NCI-H69 (cell line): ENCODE measurements at places on chromosomes 4 and X.

- DNase-seq = peak; percentile 7
Measured at GRCh38 chr4:56655209-56655626, 25.9 kb downstream of the HOPX start.

DNA sequence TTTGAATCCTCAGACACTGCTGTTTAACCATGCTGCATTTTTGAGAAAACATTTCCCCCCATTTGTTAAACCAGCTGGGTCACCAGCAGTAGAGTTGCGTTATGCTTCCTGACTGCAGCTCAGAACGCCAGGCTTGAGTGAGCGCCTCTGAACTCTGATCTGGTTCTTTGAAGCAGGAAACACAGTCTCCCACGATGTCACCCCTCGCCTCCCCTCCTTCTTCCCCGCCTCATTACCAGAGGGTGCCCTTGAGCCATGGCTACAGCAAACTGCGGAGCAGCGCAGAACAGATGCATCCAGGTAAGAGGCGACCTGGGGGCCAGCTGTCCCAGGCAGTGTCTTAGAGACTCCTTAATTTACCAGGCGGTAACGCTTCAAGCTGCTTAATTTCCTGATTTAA, 78.4 kb downstream of the REPS2 start:
- peak; percentile 90 for DNase-seq

GRCh38 chrX:41001327-41001726, 83.9 kb upstream of the USP9X start:
- DNase-seq = no peak

DNA sequence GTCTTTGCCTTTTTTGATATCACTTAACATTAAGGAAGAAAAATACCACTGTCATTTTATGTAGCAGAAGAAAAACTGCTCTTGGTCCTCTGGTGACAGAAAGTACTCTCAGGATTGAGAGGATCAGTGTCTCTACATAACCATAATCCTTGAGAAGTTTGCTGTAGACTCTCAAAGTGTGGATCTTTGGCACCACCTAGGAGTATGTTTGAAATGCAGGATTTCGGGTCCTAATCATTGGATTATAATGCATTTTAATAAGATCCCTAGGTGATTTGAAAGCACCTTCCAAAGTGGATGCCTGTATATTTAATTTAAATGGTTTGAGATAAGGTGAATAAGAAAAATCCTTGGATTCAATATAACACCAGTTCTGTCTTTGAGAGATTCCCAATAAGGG, 23.2 kb downstream of the MOB1B start:
- DNase-seq = no peak

- no peak for DNase-seq
Measured at GRCh38 chrX:39514801-39515200, 583.0 kb downstream of the BCOR start.

GRCh38 chr4:101067383-101067782, 279.9 kb downstream of the PPP3CA start:
- no peak for DNase-seq

GRCh38 chrX:131778269-131779218, 234.7 kb downstream of the OR13H1 start:
- peak; percentile 47 for DNase-seq

- no peak for DNase-seq
Measured at GRCh38 chr4:28310926-28311325, 1450.3 kb downstream of the STIM2 start.

DNA sequence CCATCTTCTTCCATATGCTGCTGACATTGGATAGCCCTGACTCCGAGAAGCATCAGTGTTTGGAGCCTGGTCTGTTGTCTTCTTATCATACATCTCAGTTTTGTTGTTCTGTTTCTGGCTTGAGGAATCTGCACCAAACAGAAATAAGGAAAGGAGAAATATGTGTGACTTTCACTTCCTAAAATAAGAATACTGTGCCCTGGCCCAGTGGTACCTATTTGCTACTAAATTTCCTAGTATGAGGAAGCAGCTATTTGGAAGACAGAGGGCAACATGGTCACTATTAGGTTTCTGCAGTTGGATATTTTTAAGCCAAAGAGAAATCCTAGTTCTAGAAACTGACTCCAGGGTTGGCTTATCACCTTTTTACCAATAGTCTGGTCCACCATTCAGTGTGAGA, 16.8 kb downstream of the CT47C1 start:
- no peak for DNase-seq

GRCh38 chr4:110963662-110964280, 340.9 kb upstream of the PITX2 start:
- no peak for DNase-seq

DNA sequence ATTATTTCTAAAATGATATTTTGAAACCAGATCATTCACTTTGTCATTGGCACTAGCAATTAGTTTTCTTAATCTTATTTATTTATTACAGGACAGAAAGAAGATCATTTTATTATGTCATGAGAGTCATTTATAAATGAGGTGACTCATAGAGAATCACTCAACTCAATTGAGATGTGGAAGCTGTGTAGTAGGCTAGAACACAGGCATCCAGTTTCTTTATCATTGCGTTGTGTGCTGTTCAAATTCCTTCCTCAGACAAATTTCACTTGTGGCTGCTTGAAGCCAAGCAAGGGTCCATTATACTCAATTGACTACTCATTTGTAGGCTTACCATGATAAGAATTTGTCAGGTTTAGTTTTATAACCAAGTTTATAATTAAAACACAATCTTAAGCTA, 87.6 kb downstream of the MRPL1 start:
- peak; percentile 1 for DNase-seq

- no peak for DNase-seq
Measured at GRCh38 chr4:158884280-158884679, 115.5 kb downstream of the FNIP2 start.

- peak; percentile 75 for DNase-seq
Measured at GRCh38 chr4:183722731-183723560, 63.9 kb downstream of the TRAPPC11 start.

- no peak for DNase-seq
Measured at GRCh38 chrX:121172703-121173102, 125.3 kb downstream of the GLUD2 start.

GRCh38 chr4:1451106-1451751, 45.0 kb upstream of the NKX1-1 start:
- no peak for DNase-seq

DNA sequence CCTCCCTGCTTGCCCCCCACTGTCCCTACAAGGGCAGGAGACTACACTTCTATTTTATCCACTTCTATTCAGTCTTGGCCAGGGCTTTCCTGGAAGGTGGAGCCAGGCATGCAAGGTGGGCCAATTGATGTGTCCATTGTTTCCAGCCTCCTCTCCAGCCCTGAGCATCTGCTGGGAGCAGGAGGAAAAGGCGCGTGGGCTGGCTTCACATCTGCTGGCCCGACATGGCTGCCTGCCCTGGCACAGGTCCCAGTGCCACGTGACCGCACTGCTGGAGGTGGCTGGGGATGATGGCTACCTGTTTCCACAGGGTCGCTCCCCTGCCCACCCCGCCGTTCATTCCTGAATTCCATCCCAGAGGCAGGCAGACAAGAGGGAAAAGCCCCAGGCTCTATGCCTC, 247.7 kb downstream of the AFAP1 start:
- peak; percentile 75 for DNase-seq

DNA sequence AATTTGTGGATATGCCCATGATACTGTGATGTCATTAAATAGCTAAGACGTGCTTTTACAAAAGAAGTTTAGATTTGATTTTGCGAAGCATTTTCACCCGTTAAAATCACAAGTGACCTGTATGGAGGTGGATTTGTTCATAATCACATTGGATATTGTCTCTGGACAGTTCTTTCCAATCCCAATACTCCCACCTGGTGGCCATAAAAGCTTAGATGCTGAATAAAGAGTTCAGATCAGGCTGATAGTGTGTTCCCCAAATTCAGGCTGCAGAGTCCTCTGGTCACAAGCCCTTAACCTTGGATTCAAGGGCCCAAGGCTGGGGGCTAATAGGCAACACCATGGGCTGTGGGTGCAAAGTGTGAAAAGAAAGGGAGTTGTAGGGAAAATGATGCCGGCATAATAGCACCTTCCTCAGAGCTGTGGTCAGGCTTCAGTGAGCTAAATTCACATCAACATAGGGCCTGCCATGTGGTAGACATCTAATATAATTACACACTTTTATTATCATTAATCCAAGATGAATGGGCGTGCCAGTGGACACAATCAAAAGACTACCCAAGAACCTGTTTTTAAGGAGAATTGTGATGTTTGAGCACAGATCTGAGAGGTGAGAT, 28.1 kb downstream of the SMIM43 start:
- DNase-seq = peak; percentile 50

- DNase-seq = no peak
Measured at GRCh38 chrX:53193093-53193492, 31.9 kb downstream of the KDM5C start.

DNA sequence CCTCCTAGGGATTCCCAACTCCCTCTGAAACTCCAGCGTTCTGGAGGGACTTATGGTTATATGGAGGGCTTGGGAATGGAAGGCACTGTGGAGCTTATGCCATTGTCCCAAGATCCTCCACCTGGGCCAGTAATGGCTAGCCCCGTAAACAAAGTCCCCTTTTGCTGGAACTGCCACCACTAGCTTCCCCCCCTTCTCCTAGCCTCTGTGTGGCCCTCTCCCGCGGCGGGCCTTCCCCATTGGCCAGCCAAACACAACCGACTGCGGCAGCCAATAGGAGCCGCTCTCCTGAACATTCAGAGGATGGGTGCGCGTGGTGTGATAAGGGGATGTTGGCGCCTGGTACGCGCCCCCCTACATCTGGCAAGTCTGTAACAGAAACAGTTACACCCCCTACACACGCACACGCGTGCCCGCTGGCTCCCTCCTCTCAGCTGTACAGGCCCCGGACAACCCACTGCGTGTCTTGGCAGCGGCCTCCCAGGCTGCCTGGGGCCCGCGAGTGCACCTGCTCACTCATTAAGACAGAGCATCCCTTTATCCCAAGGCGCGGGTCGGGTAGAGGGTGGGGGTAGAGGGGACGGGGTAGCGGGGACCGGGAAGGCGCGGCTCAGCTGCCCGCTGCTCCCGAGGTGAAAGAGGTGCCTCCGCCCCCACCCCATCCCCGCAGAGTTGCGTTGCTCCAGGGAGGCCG, 863 bp upstream of the RAB33A start:
- DNase-seq = peak; percentile 91

- DNase-seq = no peak
Measured at GRCh38 chr4:23125118-23125517, 432.4 kb downstream of the GBA3 start.

DNA sequence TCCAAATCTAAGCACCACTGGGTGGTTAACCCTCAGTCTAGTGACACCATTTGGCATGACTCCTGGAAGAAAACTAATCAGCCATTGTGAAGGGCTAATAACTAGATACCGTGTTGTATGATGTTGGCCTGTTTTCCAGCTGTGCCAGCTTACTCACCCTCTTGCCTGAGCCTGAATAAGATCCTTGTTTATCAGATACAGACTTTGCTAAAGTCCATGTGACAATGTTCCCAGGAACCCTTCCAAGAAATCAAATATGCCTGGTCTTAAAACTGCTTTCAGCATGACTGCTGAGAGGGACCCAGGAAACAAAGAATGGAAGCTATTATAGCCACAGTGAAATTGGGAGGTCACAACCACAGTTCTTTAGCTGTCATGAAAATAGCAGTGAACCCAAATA, 640.8 kb upstream of the INTU start:
- DNase-seq = peak; percentile 23

GRCh38 chr4:12393631-12394262, 965.1 kb upstream of the HS3ST1 start:
- DNase-seq = no peak

DNA sequence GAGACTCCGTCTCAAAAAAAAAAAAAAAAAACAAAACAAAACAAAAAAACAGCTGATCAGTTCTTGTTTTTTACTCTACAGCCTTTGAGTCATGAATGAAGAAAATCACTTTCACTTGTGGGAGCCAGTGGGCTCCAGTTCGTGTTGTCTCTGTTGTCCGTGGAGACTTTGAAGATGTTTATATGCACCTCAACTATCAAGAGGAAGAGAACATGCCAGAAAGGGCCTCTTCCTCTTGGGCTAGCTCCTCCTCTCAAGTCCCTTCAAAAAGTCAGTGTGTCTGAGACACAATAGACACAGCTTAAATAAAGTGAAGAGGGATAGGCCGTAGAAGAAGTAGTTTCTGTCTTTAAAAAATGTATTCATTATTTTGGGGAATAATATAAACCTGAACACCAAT, 182.7 kb downstream of the KDR start:
- DNase-seq = no peak

DNA sequence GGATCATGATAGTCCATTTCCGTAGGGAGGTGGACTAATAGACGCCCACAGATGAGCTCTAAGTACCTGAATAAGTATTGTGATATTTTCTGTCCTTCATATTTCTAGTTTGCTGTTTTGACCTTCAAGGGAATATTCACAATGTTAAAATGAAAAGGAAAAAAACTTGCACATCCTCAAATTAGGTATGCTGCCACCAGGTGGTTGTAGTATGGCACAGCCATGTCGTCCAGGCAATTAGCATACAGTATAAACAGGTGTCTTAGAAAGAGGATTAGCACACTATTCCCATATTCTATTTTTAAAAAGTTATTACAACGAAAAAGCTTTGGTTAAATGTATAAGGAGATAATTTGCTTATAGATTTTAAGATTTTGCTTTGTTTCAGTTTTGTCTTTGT, 802.0 kb downstream of the RPA4 start:
- DNase-seq = peak; percentile 39

DNA sequence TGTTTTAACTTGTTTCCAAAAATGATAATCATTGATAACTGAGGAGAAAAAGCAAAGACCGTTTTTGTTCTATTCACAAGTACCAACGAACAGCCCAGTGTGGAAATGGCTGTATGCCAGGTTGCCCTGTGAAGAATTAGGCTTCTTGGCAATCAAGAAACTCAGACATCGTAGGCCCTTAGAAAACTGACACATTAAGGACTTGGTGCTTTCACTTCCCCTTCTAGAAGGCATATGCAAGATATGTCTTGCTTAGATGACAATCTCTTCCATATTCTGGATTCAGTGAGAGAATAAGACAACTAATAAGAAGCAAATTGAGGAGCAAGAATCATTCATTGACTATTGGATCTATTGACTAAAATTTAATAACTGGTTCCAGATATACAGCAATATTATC, 56.6 kb downstream of the ANAPC10 start:
- no peak for DNase-seq

DNA sequence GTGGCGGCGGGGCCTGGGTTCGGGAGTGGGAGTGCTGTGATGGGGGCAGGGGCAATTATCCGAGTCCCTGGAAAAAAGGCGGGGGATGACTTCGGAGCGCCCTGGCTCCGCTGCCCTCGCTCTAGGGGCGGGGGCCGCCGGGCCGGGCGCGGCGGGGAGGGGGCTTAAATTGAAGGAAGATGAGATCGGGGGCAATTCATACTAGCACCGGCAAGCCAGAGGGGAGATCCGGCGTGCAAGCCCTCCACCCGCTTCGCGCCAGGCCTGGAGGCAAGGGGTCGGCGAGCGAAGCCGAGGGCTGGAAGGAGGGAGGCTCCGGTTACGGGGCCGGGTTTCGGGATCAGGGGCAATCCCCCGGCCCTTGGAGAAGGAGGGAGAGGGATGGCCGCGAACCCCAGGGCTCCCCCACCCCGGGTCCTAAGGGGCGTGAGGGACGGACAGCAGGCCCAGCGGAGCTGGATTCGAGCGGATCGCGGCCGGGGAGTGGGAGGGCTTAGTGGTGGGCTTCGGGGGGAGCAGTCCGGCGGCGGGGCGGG, 1.2 kb downstream of the BCORL1 start:
- DNase-seq = peak; percentile 44
